ENCODE measurements at places on chromosomes 12 and 14.

GRCh38 chr14:60777856-60778578, 43.5 kb downstream of the MNAT1 start:
- DNase-seq, result no peak

DNA sequence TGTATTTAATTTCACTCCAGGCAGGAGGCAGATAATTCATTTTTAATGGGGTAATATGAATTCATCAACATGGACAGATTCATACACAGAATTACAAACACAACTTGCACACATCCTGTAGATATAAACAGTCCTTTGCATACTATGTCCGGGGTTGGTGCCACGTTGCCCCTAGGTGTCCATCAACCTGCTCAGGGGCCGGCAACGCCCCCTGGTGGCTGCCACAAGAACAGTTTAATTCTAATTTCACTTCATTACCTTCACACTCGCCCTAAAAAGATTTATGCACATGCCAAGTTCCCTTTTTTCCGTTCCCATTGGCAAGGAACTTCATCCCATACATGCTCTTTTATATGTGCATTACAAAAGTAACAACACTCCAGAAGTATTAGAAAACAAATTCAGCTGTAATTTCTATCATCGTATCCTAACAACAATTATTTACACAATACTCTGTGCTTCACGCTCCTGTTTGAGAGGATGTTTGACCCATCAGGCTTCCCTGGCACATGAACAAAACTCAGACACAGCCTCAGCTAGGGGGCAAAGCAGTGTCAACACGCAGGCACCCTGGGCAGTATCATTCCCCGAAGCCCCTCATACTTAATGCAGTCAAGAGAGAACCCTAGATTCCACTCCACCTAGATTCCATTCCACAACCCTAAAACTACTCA, 15.5 kb downstream of the MANSC1 start:
- DNase-seq, result no peak

GRCh38 chr12:12892681-12893141, 1.3 kb downstream of the GPRC5A start:
- no peak for DNase-seq

DNA sequence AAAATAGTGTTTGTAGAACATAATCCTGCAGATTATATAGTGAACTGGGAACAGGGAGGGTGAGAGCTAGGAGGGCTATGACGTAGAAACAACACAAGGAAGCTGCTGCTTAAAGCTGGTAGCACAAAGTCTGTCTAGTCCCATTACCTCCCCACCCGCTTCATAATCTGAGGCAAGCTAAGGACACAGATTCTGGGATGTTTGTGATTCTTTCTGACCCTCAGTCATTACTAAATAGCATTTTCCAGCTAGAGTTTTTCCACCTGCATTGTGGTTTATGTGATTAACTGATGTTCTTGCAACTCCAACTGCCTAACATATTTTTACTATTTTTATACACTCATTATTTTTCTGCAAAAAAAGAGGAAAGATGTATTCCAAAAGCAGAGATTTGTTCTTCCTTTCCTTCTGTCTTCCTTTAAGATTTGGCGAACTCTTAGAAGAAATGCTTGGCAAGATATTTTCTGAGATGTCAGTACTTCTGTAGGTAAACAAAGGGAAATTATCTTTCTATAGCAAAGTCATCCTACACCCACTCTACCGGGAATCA, 293.2 kb upstream of the FAR2 start:
- no peak for DNase-seq

- no peak for DNase-seq
These were observed 64.0 kb downstream of the FRMD6 start for GRCh38 chr14:51715742-51716141.

- DNase-seq, result no peak
These were observed 58.0 kb downstream of the LLPH start for GRCh38 chr12:66072566-66072965.

- DNase-seq, result no peak
These were observed 110.9 kb upstream of the TSPAN8 start for GRCh38 chr12:71268598-71269280.

- no peak for DNase-seq
These were observed 600.2 kb downstream of the TRHDE start for GRCh38 chr12:72872238-72872887.

DNA sequence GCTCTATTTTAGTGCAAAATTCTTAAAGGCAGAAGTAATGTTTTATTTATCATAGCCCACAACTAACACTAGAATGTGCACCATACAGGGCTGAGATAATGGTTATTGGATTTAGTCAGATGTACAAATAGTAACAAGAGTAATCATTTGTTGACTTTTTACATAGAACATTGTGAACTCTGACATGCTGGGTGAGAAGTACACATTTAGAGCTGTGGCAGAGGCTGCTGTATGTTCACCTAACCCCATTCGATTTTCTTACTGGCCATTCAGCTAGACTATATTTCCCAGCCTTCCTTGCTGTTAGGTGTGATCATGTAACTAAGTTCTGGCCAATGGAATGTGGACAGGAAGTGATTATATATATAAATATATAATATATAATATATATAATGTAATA, 89.1 kb downstream of the DRAM1 start:
- no peak for DNase-seq

GRCh38 chr12:57886542-57886941, 40.0 kb upstream of the CTDSP2 start:
- DNase-seq, result no peak

DNA sequence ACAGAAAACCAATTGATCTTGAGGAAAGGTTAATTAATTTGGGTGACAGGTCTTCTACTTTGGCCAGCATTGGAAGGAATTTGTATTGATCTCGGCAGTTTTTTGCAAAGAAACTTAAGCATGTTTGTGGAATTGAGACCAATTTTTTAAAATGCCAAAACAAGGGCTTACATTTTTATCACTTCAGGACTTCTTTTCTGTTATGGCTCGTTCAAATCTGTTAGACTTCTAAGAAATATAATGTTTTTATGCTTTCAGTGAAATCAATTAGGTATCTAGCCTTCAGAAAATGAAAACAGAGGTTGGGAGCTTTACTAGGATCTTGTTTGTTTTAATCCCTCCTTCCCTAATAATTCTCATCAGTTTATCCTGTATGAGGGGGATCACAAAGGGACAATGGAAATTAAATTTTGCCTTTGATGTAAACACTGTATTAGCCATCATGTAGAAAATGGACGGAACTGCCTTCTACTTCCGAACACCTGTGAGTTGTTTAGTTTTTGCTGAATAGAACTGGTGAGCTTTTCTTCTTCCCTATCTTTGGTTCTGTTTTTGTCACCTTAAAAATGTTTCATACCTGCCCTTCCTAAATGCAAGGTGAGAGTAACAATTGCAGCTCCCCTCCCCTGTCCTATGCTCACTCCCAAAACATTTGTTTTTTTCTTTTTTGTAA, 7.8 kb downstream of the FOXA1 start:
- no peak for DNase-seq

- no peak for DNase-seq
These were observed 30.3 kb upstream of the NRDE2 start for GRCh38 chr14:90361865-90362557.

DNA sequence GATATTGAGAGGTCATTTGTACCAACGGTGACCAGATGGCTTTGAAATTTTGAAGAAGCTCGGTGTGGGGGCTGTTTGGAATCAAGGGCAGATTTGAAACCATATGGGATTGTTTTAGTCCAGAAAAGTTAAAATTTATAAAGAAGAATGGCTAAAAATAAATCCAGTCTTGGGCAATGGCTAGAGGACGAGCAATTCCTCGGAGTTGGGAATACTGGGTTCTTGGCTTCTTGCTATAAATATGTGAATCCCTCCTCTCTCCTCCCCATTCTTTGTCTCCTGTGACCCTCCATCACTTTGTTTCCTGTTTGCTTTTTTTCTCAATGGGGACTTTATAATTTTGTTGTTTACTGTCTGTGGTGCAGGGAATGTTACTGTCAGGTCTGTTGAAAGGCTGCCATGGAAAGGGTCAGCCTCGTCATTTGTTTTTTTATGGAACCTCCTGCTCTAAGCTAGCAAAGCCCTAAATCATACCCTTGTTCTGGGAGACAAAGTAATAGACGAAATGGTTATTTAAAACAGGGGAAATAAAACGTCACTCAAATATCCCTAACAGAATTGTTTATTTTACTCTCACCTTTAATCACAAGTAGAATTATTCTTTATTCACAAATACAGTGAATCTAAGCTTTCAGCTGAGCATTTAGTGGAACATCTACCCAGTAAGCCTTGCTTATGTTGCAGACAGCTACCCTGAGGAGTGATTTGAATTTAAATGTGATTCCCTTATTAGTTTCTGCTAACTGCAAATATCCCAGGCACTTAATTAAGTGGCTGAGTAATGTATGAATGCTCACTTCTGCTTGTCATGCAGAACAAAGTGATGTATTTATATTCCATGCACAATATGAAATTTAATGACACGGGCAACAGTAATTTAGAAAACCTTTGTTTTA, 273.1 kb upstream of the NOVA1 start:
- DNase-seq, result no peak

- no peak for DNase-seq
These were observed 266.3 kb downstream of the ITPR2 start for GRCh38 chr12:26566675-26567074.

DNA sequence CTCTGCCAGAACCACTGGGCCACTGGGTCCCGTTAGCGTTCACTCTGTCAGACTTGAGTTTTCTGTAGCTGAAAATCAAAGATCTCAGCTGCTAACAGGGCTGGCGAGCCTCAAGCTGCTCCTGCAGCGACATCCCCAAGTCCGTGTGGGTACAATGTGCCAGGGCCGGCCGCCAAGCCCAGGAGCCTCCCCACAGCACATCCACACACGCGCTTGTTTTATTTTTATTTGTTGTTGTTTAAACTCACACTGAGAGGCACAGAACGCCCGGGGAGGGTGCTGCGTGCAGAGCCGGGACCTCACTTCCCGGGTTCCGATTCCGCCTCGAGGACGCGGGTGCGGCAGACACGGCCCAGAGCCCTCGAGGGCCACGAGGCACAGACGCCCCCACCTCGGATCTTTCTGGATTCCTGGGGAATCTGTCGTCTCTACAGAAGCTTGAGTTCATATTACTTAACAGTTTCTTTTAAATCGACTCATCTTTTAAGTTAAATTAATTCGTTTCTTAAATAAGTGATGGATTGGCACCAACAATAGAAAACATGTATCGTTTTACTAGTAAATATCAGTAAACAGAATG, 9.3 kb downstream of the GALNT9 start:
- no peak for DNase-seq

GRCh38 chr14:89849931-89850330, 104.6 kb downstream of the EFCAB11 start:
- DNase-seq, result no peak

DNA sequence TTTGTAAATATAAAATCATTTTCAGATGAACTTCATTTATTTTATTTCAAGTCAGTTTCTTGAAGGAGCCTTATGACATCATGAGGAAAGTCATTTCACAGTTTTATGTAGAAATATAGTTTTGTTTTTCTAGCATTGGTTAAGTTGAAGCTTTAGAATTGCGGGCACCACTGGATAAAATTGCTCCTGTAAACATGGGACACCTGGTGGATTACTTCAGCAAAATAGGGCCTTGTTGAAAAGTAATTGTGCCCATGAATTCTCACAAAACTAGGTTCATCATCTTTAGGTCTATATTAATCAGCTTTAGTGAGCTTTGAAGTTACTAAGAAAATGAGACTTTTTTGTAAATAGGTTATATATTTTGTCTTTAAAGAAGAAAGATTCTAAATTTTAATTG, 25.3 kb downstream of the CNTN1 start:
- no peak for DNase-seq

DNA sequence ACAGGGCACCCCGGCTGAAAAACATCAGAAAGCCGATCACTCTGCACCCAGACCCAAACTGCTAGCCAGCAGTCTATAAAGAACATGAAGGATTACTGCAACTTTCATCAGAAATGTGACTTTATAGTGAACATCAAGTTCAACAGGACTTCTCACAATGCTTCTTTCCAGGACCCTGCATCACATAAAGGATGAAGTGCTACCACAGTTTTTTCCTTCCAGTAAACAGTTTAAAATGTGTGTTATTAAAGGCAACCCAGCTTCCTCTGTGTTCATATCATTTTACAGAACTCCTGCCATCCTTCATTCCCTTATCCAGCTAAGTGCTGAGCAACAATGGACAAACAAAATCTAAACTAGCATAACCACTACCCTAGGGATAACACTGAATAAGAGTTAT, 280.3 kb upstream of the DIO2 start:
- no peak for DNase-seq

- peak; percentile 10 for DNase-seq
These were observed 63.2 kb downstream of the DIO3 start for GRCh38 chr14:101624536-101624935.

DNA sequence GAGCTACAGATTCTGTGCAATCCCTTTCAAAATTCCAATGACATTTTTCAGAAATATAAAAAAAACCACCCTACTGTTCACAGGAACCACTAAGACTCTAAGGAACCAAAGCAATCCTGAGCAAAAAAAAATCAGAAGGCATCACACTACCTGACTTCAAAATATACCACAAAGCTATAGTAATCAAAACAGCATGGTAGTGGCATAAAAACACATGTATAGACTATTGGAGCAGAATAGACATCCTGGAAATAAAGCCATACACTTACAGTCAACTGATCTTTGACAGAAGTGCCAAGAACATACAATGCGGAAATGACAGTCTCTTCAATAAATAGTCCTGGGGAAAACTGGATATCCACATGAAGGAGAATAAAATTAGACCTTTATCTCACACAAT, 56.5 kb downstream of the EGLN3 start:
- DNase-seq, result no peak

- DNase-seq, result no peak
These were observed 29.2 kb downstream of the ZFYVE21 start for GRCh38 chr14:103744621-103745395.

DNA sequence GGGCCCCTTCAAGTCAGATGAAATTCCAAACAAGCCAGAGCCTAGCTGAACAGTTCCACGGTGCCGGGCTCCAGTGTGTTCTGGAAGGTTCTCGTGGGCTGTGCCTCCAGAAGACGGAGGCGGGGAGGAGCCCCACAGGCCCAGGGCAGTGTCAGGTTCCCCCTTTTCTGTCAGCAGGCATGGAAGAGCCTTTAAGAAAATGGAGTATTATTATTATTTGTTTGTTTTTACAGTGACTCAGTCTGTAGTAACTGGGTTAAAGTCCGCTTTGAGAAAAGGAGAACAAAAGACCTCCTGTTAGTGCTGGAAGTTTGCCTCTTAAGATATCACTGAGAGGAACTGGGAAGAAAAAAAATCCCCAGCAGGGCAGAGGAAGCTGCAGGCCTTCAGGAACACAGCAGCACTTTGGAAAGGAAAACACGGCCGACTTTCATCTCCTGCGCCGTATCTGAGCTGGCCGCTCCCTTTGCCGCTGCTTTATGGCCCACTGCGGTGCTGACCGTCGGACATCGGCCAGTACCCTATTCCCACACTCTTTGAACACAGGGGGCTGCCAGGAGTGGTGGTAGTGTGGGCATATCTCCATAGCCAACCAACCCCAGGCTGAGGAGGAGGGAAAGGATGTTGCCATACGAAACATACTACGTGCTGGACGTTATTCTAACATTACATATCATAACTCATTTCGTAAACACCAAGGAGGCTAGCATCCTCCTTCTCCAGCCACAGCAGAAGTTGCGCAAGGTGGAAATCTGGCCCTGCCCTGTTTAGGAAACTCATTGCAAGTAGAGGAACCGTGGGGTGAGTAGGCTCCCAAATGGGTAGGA, 194.0 kb downstream of the ZFP36L1 start:
- DNase-seq, result no peak

Data from right renal pelvis (tissue), 4 donors.